Epithelial cell of umbilical artery (primary cell): ENCODE measurements at places on chromosomes 6 and 20. TPM values are rescaled to one million over a fixed set of nuclear protein-coding genes. Genes with fewer than 3 reads are reported as not detected.

Gene WFDC2
- total RNA-seq, result not detected in 2 replicates

Gene ARFGAP1
- 53.8 and 53.9 TPM in 2 replicates for total RNA-seq

Gene SMPDL3A
- total RNA-seq, result 4.2 and 5.0 TPM in 2 replicates

Gene MCM8
- 10.1 and 17.0 TPM in 2 replicates for total RNA-seq

Gene SLC17A9
- 12.8 and 19.2 TPM in 2 replicates for total RNA-seq

Gene BTN1A1
- not detected in 2 replicates for total RNA-seq

Gene EMILIN3
- under 0.01 TPM in 1 of 2 replicates, not detected in the other for total RNA-seq

Gene WFDC5
- not detected in 2 replicates for total RNA-seq

Gene PDE10A
- total RNA-seq, result 6.8 and 10.4 TPM in 2 replicates

Gene USP49
- 0.97 and 2.7 TPM in 2 replicates for total RNA-seq
